ENCODE measurements at places on chromosomes 1 and 21.

DNA sequence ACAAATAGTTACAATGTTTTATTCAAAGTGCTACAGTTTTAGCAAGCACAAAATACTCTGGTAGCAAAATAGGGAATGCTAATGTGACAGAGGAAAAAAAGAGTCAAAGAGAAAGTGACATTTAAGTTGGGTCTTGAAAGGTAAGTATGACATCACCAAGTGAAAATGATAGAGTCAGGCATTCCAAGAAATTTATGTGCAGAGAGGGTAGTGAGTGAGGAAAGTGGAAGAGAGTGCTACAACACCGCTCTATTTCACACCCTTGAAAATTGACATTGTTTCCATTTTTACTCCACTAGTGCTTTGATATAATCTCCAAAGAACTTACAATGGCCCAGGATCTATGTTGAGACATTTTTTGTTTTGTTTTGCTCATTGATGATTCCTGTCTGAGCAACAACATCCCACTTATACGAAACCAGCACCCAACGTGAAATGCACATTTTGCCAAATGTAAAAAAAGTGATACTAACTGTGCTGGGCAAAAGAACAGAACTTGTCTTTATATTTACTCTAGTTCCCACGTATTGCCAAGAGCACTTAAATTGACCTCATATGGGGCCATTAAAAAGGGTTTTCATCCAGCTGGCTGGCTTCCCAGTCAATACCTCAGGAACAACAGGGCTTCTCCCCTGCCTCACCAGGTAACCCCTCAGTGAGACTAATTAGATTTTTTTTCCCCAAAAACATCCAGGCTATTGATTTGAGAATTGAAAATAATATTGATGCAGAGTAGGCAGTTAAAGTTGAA is 206.3 kb upstream of the NR5A2 start:
- no peak for DNase-seq

DNA sequence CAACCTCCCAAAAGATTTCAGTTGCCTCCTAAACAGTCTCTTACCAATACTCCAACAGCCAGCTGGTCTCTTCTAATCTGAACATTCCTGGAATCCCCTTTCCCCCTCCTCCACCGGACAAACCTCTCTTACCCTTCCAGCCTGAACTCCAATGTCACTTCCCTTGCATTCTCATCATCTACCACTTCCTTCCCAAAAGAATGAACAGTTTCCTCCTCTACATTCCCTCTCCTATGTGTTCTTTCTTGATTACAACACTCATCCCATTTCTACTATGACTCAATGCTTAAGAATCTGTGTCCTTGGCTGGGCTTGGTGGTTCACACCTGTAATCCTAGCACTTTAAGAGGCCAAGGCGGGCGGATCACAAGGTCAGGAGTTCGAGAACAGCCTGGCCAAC is 417.1 kb downstream of the SETD4 start:
- no peak for DNase-seq

DNA sequence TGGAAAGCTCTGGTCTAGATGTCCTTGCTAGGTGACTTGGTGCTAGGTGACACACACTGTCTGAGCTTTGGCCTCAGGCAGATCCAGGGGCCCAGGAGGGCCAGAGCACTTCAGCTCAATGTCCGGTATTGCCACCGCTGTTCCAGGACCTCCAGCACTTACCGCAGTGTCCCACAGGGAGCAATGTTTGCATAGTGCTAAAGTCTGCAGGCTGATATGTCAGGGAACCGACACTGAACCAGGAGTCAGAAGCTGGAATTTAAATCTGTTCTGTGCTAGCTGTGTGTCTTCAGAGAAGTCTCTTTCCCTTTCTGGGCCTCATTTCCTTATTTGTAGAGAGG is 19.3 kb downstream of the DHCR24 start:
- DNase-seq: no peak

DNA sequence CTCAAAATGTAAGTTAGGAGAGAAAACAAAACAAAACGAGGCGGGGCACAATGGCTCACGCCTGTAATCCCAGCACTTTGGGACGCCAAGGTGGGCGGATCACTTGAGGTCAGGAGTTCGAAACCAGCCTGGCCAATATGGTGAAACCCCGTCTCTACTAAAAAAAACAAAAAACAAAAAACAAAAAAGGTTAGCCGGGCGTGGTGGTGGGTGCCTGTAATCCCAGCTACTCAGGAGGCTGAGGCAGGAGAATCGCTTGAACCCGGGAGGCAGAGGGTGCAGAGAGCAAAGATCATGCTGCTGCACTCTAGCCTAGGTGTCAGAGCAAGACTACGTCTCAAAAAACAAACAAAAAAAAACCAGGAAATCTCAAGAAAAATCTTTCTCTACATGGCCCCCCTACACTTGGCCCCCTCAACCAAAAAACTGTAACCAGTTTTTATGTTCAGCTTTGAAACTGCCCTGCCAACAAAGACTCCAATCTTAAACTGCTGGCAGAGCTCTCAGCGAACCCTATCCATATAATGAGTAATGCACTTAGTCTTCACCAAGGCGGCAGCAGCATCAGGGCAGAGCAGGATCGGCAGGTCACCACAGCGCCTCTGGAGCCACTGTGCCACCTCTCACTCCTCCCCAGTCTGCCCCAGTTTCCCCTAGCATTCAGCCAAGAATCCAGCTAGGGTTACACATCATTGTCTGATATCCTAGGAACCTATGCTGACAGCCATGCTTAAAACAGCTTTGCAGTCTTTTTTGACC is 71.7 kb downstream of the JAK1 start:
- no peak for DNase-seq

- DNase-seq: no peak
Observed at GRCh38 chr21:15495965-15496364, 233.8 kb upstream of the USP25 start.

GRCh38 chr1:220878191-220879075 is 810 bp upstream of the HLX start:
- peak; percentile 16 for DNase-seq

DNA sequence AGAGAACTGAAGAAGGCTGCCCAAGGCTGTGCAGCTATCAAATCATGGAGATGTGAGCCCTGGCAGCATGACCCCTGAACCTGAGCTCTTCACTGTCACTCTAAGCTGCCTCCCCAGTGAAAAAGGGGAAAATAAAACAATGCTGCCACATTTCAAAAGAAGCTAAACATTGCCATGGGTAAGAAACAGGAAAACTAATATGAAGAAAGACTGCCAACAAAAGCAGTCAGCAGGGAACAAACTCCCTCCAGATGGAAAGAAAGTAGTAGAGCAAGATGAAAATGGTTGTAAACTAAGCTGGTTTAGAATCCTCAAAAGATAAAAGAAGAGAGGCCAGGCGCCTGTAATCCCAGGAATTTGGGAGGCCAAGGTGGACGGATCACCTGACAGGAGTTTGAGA is 36.2 kb upstream of the CSF1 start:
- DNase-seq: no peak

DNA sequence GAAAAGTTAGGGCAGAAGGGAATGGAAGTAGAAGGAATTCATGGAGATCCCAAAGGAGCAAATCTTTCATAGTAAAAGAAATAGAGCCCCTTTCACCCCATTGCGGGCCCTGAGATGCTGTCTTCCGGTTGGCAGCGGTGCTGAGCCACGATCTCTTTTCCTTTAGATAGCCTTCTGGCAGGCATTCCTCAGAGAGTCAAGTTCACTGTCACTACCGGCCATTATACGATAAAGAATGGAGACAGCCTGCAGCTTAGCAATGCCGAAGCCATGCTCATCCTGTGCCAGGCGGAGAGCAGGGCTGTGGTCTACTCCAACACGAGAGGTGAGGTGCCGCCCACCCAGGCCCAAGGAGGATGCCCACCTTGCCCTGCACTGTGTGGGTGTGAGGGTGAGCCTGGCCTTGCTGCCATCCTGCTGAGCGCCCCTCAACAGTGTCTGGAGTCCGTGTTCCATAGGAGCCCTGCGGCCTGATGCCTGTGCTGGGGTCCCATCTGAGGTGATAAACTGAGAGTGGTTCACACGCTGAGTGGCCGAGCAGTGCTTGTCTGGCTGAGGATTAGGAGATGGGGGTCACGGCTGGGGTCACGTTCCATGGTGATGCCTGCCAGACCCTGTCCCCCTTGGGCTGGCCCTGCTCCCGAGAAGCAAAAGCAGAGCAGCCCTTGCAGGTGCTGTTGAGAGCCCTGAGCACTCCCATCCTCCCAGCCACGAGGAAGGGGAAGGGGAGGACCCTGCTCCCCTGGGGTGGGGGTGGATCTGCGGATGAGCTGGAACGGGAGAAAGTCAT is 20.4 kb upstream of the PWP2 start:
- DNase-seq: no peak

DNA sequence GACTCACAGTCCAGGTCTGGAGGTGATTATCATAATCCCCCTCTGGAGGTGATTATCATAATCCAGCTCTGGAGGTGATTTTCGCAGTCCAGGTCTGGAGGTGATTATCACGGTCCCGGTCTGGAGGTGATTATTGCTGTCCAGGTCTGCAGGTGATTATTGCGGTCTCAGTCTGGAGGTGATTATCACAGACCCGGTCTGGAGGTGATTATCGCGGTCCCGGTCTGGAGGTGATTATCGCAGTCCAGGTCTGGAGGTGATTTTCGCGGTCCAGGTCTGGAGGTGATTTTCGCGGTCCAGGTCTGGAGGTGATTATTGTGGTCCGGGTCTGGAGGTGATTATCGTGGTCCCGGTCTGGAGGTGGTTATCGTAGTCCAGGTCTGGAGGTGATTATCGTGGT is 76.6 kb downstream of the SDCCAG8 start:
- no peak for DNase-seq

- no peak for DNase-seq
Observed at GRCh38 chr1:2590233-2591141, 3.9 kb downstream of the PRXL2B start.

DNA sequence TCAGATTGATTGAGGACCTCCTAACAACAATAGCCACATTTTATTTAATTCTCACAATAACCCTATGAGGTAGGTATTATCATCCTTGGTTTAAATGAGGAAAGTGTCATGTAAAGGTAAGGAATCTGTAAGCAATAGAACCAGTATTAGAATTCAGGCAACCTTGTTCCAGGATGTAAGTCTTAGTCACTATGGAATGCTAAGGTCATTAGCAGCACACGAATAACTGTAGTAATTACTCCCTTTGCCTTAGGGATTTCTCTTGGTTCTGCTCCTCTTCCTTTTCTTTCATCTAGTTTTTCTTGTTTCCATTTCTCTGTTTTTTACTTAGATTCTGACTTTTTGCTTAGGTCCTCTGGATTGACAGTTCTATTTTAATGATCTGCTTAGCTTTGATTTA is 23.1 kb upstream of the ATP6V1G3 start:
- no peak for DNase-seq

- DNase-seq: no peak
Observed at GRCh38 chr1:119469741-119470140, 37.3 kb upstream of the HSD3B1 start.

Data from stimulated activated CD4-positive, alpha-beta T cell treated with anti-CD3 and anti-CD28 coated beads, Interleukin-15, amount 100 ng/mL, for 24 hours (primary cell).